COR-L47 (cell line): ENCODE measurements at places on chromosomes 2 and 18.

DNA sequence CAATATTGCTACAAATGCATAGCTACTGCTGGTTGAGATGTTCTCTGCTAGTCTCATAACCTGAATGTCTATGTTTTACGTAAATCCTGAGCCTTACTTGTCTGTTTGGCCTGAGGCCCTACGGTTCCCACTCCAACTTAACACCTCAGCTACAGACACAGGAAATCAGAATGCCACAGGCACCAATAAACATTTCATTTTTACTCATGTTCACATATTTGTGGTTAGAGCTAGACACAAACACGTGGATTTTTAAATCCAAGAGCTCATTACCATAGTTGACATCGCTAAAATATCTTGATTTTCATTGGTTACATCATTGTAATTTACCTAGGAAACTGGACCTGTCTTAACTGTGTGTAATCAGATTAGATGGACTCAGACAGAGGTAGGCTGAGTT is 263.8 kb upstream of the CDH19 start:
- DNase-seq = no peak

DNA sequence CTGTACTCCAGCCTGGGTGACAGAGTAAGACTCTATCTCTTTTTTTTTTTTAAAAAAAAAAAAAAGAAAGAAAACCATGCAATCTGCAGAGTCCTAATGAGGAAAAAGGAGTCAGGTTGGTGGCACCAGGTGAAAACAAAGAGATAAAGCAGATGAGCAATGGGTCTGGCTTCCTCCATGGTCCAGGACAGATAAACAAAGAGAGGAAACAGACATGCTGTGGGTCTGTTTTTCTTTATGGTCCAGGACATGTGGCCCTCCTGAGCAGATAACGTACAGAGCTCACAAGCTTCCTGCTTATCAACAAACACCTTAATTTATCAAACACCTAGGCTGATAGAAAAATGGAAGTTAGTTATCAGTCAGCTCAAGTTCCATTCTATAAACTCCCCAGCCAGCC is 24.4 kb upstream of the TUBB6 start:
- DNase-seq = no peak

DNA sequence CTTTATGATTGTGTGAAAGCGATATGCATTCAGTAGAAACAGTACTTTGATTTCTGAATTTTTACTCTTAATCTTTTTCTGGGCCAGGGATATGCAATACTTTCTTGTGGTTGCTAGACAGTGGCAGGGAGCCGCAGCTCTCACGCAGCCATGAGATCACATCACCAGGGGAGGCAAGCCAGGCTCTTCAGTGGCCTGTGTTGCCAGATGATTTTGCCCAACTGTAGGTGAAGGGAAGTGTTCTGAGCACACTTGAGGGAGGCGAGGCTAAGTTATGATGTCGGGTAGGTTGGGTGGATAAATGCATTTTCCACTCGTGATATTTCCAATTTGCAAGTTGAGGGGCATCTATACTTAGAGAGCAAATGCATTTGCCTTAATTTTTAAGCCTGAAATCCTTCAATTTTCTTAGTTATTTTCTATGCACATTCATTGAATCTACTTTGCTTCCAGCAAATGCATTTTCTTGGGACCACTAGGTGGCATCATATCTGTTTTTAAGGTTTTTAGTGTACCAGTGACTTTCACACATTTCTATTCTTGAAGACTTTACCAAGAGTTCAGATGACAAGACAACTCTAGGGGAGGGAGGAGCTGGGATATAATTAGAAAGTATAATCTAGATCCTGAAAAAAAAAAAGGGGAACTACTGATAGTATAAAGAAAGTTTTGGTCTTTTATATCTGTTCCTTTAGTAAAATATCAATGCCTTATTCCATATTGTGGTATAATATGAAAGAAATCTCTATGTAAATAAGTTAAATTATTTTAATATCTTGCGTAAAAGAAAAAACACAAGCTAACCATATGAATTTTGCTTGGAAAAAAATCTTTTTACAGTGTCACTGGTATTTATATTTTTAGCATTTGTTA is 643.3 kb downstream of the SOCS6 start:
- DNase-seq = peak; percentile 50

- DNase-seq = peak; percentile 55
Observed at GRCh38 chr2:187842978-187843847, 289.0 kb upstream of the TFPI start.

DNA sequence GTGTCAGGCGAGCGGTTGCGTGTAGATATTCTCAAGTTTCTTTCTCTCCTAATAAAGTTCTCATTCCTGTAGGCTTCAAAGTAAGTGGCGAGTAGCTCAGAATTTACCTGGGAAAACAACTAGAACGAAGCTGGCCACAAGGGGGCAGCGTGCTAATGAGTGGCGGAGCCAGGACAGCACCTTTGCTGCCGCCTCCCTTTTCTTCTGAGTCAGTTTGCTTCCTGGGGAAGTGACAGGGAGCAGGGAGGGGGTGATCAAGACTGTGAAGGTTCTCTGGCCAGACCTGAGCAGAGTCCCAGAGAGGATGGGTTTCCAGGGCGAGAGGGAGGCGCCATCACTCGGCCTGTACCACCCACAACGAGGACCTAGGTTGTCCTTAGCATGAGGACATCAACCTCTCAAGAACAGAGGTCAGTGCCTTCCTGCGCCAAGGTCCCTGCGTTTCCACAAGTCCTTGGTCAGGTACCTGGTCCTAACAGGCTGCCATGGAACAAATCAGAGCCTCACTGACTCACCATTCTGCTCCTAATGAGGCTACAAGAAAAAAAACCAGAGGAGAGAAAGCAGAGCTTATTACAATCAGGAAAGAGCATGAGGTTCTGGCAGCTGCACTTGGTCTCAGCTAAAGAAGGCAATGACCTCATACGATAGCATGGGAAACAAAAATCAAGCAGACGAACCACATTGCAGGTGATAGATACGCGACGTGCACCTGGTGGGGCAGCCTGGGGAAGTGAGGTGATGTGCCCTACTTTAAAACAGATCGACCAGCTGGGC is 98.7 kb downstream of the PLB1 start:
- peak; percentile 85 for DNase-seq

GRCh38 chr18:63440881-63441280 is 18.6 kb upstream of the VPS4B start:
- no peak for DNase-seq

- DNase-seq = no peak
Observed at GRCh38 chr2:118747066-118747465, 100.4 kb downstream of the EN1 start.

DNA sequence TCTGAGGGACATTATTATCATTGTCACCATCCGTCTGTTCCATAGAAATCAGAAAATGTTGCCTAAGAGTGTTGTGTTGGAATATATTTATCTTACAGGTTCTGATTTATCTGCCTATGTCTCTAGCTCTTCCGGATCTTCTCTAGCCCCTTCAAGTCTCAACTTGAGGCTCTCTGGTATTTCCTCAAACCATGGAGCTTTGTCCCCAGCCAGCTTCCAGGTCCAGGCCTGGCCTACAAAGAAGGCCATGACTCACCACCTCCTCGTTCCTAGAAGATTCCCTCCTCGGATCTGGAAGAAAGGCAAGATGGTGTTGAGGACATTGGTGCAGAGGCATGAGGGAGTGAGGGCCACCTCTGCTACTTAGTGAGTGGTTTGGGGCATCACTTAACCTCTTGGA is 122.1 kb upstream of the TRIB2 start:
- DNase-seq = no peak

DNA sequence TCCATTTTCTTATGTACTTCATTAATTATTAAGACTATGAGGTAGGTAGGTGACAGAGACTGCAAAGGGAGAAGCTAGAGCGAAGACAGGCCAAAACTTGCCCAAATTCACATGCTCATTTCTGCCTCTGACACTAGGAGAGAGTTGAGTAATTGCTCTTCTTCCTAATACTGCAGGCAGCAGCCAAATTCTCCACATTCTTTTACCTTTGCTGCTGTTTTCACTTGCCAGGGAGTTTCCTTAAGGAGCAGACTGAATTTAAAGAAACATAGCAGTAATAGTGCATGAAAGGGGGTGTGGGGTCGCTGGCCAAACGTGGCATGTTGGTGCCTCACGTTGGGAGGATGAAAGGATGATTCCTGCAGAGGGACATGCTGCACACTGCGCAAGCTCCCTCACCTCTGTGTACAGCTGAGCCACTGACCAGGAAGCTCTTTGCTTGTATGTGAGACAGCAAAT is 12.3 kb downstream of the CRIM1 start:
- DNase-seq = no peak

- no peak for DNase-seq
Observed at GRCh38 chr2:204298404-204298803, 246.9 kb upstream of the PARD3B start.

GRCh38 chr18:72544092-72544886 is at the start of gene CBLN2:
CBLN2 (minus strand) TSS chr18:72544342; CDS start chr18:72542160, 2,182 bp downstream.
- DNase-seq = peak; percentile 79

- no peak for DNase-seq
Observed at GRCh38 chr2:189217541-189217940, 38.0 kb upstream of the COL5A2 start.

GRCh38 chr2:70710038-70710690 is 57.8 kb downstream of the ADD2 start:
- no peak for DNase-seq

DNA sequence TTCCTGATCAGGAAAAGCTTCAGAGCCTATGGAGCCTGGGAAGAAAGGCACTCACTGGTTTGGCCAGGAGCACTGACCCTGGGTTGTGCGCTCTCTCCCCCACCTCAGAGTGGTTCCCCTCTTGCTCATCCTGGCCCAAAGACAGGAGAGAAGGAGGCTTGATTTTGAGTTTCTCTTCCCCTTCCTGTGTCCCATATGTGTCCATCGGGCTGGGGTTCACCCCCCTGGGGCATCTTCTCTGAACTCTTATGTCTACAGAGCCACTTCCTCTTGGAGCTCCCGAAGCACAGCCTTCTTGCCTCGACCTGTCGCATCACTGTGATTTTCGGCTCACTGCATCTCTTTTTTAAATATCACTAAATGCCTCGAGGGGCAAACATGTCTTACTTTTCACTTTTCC is 692.3 kb downstream of the RNF144A start:
- DNase-seq = no peak

GRCh38 chr18:67200665-67201064 is 315.9 kb downstream of the DSEL start:
- no peak for DNase-seq

- peak; percentile 34 for DNase-seq
Observed at GRCh38 chr18:59988098-59988706, 88.4 kb downstream of the PMAIP1 start.

GRCh38 chr2:239692362-239692851 is 291.6 kb upstream of the HDAC4 start:
- DNase-seq = no peak

GRCh38 chr2:101112772-101113157 is 38.4 kb downstream of the TBC1D8 start:
- no peak for DNase-seq

GRCh38 chr2:193695367-193695766 is 1500.6 kb upstream of the TMEFF2 start:
- peak; percentile 57 for DNase-seq

- no peak for DNase-seq
Observed at GRCh38 chr2:232981356-232981755, 31.7 kb downstream of the NGEF start.

GRCh38 chr2:206556357-206556949 is 85.8 kb upstream of the FAM237A start:
- peak; percentile 39 for DNase-seq

GRCh38 chr2:233380132-233380895 is 26.0 kb downstream of the DGKD start:
- DNase-seq = no peak

- peak; percentile 66 for DNase-seq
Observed at GRCh38 chr2:98149333-98149697, 62.3 kb downstream of the VWA3B start.

- DNase-seq = no peak
Observed at GRCh38 chr2:150426315-150426714, 61.2 kb downstream of the RND3 start.

DNA sequence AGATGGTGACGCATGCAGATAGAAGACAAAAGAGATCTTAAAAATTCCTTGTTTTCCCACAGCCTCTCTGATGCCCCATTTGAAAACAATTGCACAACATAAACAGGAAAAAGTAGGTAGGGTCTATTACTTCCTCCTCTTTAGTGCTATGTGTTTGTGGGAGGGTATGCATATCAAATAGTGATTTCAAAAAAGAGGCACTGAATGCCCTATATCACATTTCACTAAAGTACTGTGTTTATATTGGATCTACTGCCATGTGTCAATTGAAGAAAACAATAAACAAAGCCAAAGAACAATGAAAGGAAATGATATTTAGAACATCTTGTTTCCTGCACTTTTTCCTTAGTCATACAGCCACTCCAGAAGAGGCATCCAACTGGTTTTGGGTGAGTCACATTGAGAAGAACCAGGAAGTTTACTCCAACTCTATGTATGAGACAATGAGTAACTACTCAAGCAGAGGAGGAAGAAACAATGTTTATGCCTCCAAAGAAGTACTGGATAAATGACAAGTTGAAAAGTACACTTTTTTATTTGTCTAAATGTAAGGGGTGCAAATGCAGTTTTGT is 583.6 kb downstream of the FBXO15 start:
- DNase-seq = no peak

GRCh38 chr2:241770185-241770935 is 6.3 kb upstream of the GAL3ST2 start:
- no peak for DNase-seq

- no peak for DNase-seq
Observed at GRCh38 chr2:144357623-144358373, 162.1 kb downstream of the ZEB2 start.

DNA sequence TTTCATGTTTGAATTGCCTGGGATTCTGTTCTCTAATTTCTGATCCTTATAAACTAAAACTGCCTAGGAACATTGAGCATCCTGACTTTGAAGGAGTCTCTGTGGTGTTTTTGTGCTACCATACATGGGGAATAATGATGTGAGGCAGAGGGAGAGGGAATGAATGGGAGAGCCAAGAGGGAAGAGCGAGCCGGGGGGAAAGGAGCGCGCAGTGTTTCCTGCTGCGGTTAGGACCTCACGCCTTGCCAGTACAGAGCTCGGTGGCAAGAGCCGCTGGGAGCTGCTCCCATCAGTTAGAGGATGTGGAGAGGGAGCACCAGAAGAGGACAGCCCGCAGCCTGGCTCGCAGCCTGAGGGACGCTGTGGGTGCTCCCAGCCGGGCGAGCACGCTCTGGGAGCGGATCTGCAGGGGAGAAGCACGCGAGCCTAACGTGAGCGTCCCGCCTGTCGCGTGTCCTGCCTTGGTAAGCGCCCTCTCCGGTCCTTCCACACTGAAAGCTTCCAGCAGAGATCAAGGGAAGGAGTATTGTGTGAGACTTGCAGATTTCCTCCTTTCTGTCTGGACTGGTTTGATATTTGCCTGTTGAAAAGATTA is 114.7 kb downstream of the FAM210A start:
- DNase-seq = no peak

GRCh38 chr18:1559563-1559962 is 654.9 kb downstream of the ADCYAP1 start:
- DNase-seq = no peak

- DNase-seq = no peak
Observed at GRCh38 chr2:187573722-187574121, 19.5 kb upstream of the TFPI start.

DNA sequence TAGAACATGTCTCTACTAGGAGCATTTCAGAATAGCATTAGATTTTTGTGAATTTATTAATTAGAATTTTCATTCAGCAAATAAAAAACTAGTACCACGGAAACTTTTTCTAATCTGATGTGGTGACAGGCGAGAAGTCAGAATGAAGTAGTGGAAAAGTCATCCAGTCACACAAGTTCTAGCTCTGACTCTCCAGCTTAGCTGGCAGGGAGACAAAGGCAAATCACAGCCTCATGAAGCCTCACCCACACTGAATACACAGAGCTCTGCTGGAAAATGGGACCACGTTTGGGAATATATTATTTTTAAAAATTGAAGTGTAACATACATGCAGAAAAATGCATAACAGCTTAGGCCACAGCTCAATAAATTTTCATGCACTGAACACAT is 86.1 kb downstream of the L3MBTL4 start:
- no peak for DNase-seq

- no peak for DNase-seq
Observed at GRCh38 chr18:14781671-14782070, 33.7 kb downstream of the ANKRD30B start.
